ENCODE measurements at places on chromosomes 4 and X.

DNA sequence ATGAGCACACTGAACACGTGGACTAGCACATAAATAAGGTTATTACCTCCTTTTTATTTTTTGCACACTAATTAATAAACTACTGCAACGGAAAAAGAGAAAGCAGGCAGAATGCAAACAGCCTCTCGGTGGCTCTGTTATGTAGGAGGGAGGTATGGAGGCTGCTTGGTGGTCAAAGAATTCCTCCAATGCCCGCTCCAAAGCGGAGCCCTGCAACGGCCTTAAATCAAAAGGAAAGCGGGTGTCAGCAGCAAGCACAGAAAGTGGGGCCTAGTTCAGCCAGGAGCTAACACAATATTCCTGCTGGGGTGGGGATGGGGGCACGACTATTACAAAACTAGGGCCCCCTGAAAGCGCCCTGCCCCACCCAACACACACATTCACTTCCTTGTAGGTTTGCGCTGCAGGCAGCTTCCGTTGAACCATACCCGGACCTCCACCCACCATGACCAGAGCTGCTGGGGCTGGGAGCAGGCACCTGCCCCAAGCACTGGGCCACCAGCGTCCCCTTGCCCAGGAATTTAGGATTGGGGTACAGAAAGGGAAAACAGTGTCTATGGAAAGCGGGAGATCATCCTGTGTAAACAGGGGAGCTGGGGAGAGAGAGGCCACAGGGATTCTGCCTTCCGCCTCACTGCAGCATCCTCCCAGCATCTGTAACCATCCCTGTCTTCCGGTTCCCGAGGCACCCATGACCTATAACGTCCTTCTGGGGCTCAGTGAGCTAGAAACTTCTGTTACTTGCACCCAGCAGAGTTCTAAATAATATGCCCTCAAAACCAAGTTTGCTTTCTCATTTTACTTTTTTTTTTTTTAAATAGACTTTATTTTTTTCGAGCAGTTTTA is 57.1 kb upstream of the DDX3X start:
- DNase-seq = no peak

- DNase-seq = no peak
Observed at GRCh38 chr4:36208893-36209473, 35.3 kb downstream of the ARAP2 start.

DNA sequence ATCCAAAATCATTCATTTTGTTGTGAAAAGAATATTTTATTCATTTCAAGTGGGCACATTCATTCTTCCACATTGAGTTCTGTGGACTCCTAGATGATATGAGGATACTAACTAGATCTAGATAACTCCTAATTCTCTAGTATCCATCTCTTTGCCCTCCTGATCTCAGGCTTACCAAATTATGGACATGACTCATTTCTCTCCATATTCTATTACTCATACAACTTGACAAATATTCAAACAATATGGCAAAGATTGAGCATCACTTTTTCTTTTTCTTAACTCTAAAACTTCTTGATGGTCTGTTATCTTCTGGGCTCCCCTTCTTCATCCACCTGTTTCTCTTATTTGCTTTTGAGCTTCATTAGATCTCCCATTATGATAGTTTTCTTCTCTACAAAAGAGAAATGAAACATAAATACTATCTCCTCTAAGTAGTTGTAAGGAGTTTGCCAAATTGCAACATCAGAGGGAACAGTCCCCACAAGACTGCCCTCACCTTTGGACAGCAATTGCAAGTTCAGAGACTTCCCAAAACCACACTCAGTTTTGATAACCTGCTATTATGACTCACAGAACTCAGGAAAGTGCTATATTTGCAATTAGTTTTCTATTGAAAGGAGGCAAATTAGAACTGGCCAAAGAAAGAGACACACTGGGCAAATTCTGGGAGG is 422.9 kb downstream of the SPRY1 start:
- no peak for DNase-seq

DNA sequence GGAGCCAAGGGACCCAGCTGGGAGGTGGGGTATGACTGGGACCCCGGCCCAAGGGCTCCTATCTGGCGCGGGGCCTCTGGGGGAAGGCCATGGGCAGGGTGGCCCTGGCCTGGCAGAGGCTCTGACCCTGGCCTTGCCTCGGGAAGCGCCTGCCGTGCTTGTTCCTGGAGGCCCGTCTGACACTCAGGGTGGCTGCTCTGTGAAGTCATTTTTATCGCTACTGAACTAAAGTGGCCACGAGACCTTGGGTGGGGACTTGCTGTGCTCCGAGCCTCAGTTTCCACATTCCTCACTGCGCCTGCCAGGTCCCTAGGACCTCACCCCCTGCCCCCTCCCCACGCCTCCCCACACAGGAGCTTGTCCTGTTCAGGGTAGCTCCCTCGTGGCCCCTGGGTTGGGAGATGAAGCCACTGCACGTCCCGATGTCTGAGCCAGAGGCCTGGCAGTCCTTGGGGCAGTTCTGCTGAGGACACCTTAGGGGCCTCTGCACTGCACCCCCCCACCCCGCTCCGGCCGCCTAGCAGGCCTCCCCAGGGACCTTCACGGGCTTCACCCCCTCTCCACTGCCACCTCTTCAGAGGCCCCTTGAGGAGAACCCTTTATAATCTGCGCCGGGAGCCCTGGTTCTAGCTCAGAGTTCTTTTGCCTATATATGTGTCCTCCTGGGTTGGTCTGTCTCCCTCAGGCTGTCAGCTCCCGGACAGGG is 639 bp upstream of the SORCS2 start:
- no peak for DNase-seq

GRCh38 chrX:119266364-119266995 is 30.4 kb downstream of the PGRMC1 start:
- peak; percentile 8 for DNase-seq

GRCh38 chrX:152897222-152898131 is at the start of gene ZNF185:
Gene ZNF185 (plus strand): TSS chrX:152898067. CDS start chrX:152914490, 16,423 bp downstream.
- DNase-seq = peak; percentile 61

GRCh38 chrX:1451251-1451660 is 1.5 kb downstream of the ASMTL start:
- DNase-seq = no peak

- DNase-seq = peak; percentile 53
Observed at GRCh38 chrX:10447564-10448214, 172.7 kb downstream of the MID1 start.

DNA sequence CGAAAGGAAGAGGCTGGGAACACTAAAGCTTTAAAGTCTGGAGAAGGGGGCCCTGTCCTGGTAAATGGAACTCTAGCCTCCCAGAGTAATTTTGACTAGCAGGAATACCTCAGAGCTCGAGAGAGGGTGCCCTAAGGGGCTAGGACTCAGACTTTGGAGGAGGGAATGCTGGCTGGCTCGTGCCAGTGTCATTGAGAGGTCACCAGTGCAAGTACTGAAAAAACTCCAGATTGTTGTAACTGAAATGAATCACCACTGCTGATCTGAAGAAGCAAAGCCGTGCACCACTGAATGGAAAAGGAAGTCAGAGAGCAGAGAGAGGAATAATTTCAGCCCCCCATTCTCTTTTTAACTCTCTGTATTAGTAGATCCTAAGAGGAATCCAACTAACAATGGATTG is 690.2 kb downstream of the FAT4 start:
- peak; percentile 47 for DNase-seq

- no peak for DNase-seq
Observed at GRCh38 chr4:79687006-79687405, 279.0 kb upstream of the GK2 start.

GRCh38 chr4:120266602-120267001 is 200.0 kb upstream of the MAD2L1 start:
- DNase-seq = no peak

- no peak for DNase-seq
Observed at GRCh38 chr4:141646969-141647368, 10.6 kb downstream of the IL15 start.

GRCh38 chr4:101439926-101440325 is 92.6 kb upstream of the PPP3CA start:
- DNase-seq = no peak

DNA sequence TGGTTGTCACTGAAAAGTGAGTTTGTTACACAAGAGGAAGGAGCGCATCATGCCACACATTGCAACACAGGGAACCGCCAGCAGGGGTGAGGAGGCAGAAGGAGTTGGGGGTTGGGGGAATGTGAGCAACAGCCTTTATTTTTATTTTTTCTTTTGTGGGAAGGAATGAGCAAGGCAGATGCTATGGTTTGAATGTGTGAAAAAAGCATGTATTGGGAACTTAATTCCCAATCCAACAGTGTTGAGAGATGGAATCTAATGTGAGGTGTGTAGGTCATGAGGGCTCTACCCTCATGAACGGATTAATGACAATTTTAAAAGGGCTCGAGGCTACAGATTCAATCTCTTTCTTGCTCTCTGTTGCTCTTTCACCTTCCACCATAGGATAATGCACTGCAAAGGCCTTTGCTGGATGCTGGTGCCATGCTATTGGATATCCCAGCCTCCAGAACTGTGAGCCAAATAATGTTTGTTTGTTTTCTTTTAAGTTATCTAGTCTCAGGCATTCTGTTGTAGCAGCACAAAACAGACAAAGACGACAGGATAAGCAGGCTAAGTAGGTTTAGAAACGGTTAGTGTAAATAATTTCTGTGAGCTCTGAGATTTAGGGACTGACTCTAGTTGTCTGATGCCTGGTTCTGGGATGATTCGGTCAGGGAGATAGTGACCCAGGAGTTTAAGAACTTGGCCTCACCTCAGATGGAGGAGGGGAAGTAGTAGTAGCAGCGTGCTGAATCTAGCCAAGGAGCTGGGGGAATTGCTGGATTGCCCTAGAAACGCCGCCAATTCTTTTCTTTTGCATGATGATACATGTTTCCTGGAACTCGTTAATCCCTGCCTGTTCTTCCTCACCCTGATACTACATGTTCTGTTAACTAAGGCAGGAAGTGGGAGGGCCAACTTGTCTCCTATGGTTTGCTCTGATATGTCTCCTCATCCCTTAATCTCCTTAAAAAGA is 156.6 kb upstream of the CTSO start:
- no peak for DNase-seq

DNA sequence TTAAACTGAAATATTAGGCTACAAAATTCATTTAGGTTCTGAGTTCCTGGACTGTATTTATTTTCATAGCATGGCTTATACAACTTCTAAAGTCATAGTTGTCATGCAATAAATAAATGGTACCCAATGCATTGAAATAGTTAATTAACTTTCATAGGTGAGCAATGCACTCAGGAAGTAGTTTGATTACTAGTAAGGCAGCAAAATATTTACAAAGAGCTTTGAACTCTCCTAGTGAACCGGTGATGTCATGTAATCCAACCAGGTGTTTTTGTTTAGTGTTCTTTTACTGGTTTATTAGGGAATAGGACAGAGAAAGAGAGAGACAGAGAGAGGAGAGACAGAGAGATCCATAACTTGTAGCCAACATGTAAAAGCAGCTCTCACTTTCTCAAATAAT is 228.6 kb upstream of the CTSO start:
- DNase-seq = no peak

DNA sequence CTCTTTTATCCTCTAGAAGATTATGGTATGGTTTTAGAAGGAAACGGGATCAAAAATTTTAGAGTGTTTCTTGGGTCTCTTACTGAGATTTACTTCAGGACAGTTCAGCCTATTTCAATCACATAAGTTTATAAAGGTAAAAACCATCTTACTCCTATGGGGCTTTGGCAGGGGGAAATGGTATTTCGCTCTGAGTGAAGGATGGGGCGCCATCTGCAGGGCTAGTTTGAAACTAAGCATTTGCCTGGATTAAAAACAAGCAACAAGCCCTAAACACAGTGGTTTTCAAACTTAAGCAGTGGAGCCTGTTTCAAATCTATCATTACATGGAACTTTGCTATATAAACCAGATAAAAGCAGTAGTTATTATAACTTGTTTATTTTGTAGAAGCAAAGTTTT is 361.5 kb upstream of the FMR1 start:
- peak; percentile 10 for DNase-seq

GRCh38 chrX:21661316-21661715 is 3.2 kb upstream of the KLHL34 start:
- DNase-seq = no peak

DNA sequence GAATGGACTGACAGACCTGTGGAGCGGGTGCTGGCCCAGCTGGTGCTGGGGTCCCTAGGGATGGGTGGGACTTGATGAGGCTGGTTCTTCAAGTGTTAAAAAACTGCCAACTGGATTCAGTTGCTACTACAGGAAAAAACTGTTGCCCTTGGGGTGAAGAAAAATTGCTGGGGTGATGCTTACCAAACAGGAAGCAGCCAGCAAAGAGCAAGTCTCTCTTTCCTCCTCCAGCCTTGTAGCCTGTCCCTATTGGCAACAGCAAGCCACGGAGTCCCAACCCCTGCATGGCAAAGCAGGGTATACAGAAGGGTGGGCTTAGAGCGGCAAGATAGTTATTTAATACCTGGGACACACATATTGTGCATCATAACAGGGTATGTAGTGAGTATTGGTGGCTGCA is 60.1 kb upstream of the ATP8A1 start:
- no peak for DNase-seq

GRCh38 chr4:134533068-134533467 is 331.5 kb upstream of the PABPC4L start:
- no peak for DNase-seq

DNA sequence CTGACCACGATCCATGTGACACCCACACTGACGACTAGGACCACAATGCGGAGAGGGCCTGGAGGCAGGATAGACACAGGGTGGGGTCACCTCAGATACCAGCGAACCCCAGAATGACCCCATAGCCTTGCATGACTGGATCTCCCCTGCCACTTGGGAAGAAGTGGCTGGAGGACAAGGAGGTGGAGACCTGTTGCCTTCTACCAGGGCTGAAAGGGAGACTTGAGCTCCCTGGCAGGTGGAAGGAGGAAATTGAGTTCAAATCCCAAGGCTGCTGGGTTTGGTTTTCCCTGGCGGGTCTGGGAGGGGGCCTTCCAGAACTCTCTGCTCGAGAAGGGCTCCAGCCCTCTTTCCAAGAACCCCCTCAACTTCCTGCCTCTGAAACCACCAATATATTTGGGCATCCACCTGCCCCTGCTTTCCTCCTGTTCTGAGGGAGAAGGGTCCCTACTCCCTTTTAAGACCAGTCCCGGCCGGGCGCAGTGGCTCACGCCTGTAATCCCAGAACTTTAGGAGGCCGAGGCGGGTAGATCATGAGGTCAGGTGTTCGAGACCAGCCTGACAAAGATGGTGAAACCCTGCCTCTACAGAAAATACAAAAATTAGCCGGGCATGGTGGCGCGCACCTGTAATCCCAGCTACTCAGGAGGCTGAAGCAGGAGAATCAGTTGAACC is 3.0 kb downstream of the FAM3A start:
- no peak for DNase-seq

DNA sequence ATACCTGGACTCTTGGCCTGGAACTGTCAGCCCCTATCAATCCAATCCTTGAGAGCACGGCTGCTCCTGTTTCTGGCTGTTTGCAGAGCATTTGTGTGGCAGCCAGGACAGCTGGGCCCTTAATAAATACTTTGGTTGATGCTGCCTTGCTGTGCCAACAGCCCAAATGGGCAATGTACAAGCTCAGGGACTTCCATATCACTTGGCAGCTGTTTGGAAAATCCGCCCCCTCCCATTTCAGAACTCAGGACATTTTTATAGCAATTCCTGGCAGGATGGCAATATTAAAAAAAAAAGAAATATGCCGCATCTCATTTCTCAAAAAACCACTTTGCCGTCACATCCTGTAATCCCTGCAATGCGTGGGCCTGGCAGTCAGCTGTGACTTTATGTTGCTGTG is 218.9 kb downstream of the HS3ST1 start:
- no peak for DNase-seq

GRCh38 chrX:145631461-145631951 is 186.1 kb upstream of the SLITRK2 start:
- DNase-seq = no peak

- DNase-seq = no peak
Observed at GRCh38 chrX:63525491-63525890, 174.4 kb upstream of the SPIN4 start.

GRCh38 chr4:83258461-83258860 is 26.1 kb downstream of the COQ2 start:
- no peak for DNase-seq
